Endothelial cell (in vitro differentiated cells): ENCODE measurements at places on chromosomes 4 and X. TPM values are rescaled to one million over a fixed set of nuclear protein-coding genes. Genes with fewer than 3 reads are reported as not detected.

The FAAH2 gene
- 4.0 TPM for total RNA-seq

The EDNRA gene
- 0.23 TPM for total RNA-seq

The HSD17B13 gene
- total RNA-seq = not detected

DNA sequence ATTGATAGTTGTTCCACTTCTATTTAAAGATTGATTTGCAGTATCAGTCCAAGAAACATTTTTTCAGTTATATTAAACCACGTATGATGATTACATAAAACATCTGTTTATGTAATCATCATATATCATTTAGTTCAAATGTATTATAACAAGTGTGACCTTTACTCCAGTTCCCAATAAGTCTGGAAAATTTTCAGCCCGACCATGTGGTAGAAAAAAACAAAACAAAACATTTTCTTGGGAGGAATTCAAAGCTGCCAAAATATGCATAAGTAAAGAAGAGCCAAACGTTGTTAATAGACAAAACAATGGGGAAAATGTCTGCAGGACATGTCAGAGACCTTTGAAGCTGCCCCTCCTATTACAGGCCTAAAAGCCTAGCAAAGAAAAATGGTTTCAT is 709.1 kb downstream of the FAT4 start:
- no peak for DNase-seq

DNA sequence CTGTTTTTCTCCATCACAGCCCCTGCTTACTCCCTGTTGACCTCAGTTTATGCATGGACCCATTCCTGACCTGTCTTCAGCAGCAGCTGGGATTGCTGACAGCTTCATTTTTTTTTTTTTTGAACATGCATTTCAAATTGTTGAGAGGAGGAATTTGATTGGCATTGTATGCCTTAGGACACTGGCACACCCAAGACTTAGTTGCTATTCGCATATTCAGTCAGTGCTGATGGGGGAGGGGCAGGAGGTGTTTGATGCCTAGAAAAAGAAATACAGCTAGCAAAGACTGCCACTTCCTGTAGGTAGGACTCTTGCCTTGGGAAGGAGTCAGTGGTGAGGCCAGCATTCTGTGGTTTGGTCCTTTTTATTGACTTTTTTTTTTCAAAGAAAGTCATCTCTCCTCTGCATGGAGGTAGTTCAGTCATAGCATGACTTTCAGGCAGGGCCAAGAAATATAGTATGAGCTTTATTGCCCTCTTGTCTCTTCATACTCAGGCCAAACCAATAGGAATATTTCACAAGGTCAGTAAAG is 33.6 kb upstream of the XK start:
- no peak for DNase-seq

- DNase-seq = no peak
Measured at GRCh38 chr4:25722964-25723363, 67.3 kb downstream of the SLC34A2 start.

DNA sequence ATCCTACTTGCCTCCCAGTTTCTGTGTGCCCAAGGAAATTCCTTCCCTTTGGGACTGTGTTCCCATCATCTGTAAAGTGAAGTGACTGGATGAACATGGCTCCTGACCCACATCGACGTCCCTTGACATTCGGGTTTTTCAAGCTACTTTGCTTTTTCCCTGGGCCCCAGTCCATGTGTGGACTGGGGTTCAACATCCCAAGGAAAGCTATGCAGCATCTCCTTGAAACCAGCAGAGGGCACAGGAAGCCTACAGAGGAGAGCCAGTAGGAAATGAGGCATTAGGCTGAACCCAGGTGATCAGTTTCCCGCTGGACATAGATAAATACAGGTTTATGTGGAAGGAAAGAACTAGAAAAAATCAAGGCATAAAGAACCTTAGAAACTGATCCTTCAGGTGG is 145.1 kb upstream of the ARHGEF9 start:
- DNase-seq = peak; percentile 7

DNA sequence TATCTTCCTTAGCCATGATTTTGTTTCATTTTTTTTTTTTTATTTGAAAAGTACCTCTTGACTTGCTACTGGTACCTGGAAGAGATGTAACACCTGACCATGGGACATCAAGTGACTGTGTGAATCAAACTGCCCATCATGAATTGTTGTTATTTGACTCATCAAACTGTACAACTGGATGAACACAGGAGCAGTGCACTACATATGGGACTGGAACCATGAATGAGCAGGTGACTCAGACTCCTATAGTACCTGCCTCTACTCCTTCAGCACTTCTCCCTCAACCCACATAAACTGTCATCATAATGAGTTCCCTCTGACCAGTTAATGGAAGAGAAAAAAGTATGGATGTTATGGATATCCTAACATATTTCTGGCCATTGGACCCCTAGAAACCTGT is 15.9 kb upstream of the UBE2D3 start:
- no peak for DNase-seq

DNA sequence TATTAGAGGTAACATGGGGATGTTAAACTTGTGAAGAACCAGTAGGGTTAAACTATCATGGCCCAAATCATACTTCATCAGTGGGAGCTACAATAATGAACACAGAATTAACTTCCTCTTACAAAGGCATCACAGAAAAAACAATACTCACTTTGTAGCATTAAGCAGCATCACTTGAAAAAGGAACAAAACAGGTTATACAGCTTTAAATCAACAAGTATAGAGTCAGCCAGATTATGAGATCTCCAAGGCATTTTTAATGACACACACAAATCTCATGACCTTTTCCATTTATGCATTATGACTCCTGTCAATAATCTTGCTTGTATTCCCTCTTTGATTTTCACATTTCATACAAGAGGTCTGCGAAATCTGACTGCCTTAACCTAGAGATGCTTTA is 18.3 kb downstream of the FBXL5 start:
- no peak for DNase-seq

DNA sequence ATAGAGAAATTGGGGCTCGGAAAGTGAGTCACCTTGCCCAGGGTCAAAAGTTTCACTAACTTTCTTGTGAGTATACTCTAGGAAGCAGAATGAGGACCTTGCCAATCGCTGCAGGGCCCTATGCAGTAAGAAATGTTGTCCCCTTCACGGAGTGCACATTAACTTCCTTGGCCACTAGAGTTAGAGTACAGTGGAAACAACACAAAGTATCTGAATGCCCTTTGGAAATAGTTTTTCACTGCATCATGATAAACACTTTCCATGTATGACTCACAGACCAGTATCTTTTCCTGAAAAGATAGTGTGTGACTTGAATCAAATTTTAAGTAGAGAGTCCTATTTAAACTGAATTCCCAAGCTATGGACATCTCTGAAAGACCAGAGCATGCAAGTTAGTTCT is 45.5 kb upstream of the STK26 start:
- no peak for DNase-seq

DNA sequence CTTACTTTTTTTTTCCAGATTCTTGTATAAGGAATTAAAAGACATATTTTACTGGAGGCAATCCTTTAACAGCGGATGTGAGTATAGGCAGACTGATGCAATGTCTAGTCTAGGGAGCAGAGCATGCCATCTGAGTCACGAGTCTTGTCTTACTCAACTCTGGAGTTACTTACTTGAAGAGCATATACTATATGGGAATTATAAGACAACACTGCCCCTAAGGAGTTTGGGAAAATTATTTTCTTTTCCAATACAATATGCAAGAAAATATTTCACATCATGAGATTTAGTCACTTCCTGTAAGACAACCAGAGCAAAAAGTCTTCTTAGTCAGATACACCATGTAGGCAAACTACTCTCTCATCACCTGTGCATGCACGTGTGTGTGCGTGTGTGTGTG is 537.3 kb upstream of the FTHL17 start:
- DNase-seq = no peak

DNA sequence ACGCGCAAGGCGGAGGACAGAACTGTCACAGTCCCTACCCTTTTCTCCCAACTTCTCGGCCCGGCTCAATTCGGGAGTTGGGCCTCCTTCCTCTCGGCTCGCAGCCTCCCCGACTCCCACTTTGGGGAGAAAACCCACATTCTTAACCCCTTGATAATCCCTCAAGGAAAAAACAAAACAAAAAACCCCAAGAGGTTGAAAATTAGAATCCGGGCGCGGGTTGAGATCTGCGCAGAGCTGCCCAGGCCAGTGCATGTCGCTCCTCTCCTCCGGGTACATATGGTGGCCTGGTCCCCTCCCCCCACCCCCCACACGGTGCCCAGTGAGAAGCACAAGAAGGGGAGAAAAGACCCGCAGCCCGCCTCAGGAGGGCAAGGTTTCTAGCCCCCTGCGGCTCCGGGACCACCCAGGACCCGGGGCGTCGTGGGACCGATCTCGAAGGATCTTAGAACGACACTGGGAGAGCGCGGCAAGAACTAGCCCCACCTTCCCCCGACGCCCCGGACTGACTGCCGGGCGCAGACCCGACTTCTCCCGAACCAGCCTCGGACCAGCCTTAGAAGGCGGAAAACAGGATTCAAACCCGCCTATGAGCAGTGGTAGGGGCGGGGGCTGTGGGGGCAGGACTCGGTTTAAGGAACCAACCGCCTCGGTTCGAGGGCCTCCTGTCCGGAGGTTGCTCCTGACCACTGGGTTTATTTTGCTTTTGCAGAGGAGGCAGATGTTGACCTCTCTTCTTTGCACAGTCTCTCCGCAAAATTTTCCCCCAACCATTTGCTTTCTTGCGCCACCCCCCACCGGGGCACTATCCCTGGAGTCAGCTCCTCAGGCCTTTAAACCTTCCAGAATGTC is 2.5 kb upstream of the PDGFRA start:
- peak; percentile 36 for DNase-seq

GRCh38 chrX:2497961-2498780 is 2.6 kb downstream of the DHRSX start:
- DNase-seq = no peak

DNA sequence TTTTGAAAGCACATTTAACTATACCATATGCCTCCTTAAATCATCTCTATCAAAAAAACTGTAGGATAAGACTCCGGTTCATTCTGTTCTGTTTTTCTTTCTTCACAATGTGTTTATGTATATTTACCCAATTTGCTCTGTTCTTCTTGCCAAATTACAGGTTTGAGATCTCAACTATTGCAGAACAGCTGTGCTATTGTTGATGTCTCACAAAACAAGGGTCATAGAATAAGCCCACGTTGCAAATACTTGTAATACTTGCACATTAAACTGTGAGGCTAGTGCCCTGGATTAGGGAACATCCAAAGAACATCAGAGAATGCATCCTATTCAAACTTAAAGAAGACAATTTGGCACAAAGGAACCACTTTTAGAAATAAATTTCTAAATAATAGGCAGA is 45.4 kb downstream of the ANTXR2 start:
- no peak for DNase-seq
